Stomach (tissue), 19 donors: ENCODE measurements at places on chromosomes 12 and 14. TPM values are rescaled to one million over a fixed set of nuclear protein-coding genes. Genes with fewer than 3 reads are reported as not detected.

DNA sequence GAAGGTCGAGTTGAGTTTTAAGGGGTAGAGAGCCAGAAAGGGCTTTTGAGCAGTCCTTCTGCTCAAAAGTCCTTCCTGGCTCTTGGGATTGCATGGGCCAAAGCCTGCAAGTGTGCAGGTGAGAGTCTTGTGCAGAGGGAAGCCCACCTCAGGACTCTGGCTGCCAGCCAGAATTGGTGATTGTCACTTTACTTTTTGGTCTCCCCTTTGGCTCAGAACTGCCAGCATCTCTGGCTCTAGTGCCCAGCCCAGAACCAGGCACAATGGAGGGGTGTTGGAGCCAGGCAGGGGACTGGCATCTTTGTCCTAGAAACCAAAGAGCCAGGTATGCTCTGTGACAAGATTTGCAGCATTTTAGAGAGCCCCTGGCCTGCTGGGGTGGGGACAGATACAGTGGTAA lies 23.5 kb downstream of the FAM222A start:
- peak; percentile 23 for DNase-seq

GRCh38 chr14:75711796-75712211 lies 50.8 kb downstream of the TTLL5 start:
- peak; percentile 67 for DNase-seq

- DNase-seq: no peak
Observed at GRCh38 chr12:30155001-30155730, 371.4 kb upstream of the TMTC1 start.

GRCh38 chr12:26335651-26336050 lies 140.3 kb downstream of the SSPN start:
- DNase-seq: no peak

GRCh38 chr14:105853907-105854599 lies 327.7 kb downstream of the TMEM121 start:
- no peak for DNase-seq

DNA sequence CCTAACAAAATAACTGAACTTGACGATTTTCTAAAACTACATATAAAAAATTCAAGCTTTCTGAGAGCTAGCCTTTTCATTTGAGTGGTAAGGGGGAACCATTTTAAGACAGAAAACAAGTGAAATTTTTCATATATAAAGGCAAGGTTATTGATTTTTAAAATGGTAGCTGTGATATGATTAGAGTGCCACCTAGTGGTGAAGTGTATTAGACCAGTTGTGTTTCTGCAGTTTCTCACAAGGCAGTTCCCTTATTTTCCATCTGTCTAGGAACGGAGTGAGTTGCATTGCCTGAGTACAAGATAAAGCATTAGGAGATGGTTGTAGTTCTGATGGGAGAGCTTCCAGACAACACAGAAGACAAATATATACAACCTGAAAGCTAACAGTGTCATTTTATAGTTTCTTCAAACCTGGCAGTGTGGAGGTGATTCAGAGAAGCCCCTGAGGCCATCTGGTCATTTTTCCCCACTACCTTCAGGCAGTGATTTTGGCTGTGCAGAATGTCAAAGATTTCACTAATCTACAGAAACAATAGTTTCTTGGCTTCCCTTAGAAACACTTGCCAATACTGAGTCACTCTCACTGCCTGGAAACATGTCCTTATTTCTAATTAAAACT lies 180.8 kb downstream of the C12orf50 start:
- peak; percentile 79 for DNase-seq

DNA sequence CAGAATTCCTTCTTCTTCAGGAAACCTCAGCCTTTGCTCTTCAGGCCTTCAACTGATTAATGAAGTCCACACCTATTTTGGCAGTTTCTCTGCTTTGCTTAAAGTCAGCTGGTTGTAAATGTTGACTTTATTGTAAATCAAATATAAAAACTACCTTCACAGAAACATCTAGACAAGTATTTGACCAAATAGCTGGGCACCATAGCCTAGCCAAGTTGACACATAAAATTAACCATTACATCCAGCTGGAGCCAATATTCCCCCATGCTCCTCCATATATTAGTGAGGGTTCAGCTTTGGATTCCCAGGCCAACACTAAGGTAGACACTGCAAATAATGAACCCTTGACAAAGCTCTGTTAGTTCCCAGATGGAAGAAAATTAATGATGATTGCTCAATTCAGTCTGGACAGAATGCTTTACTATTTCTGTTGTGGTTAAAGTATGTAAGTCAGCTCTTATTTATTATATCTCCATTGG lies 125.5 kb downstream of the ZFP36L1 start:
- no peak for DNase-seq

DNA sequence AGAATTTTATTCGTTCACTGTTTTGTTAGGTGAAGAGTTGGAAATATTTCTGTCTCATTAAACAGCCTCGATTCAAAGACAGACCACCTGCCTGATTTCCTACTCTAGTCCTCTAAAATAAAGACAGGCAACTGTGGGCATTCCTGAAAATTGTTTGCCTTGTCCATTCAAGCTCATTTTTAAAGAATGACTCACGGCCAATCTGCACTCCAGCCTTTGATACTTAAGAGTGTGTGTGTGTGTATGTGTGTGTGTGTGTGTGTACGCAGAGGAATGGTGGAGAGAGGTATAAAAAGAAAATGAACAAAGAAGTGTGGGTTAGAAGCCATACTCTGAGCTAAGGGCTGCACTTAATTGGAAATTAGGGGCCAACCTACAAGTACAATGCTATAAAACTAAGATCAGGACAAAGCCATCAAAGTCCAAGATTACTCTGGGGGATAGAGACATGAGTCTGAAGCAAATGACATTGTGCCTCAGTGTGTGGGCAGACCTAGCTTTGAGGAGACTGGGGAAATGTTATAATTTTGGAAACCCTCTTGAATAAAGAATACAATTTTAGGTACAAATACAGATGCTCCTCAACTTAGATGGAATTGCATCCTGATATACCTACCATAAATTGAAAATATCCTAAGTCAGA lies 45.6 kb upstream of the SOCS2 start:
- no peak for DNase-seq

- DNase-seq: no peak
Observed at GRCh38 chr12:95614390-95614982, 63.2 kb upstream of the USP44 start.

DNA sequence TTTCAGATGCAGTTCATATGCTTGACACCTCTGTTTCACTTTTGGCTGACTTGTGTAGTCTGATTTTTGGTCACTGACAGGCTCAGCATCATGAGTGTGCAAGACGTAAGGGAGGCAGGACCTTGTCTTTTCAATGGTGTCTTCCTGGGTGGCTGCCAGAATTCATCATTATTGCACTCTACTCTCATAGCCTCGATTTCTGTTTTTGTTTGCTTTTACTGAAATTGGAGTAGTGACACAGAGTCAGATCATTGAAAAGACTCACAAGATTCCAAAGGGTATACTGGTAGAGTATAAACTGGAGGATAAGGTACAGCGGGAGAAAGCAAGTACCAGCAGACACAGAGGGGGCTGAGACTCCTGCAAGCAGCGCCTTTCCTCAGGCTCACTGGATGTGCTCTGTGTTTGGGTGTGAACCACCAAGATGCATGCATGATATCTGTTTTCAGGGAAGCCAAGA lies 126.3 kb upstream of the FGD4 start:
- no peak for DNase-seq

DNA sequence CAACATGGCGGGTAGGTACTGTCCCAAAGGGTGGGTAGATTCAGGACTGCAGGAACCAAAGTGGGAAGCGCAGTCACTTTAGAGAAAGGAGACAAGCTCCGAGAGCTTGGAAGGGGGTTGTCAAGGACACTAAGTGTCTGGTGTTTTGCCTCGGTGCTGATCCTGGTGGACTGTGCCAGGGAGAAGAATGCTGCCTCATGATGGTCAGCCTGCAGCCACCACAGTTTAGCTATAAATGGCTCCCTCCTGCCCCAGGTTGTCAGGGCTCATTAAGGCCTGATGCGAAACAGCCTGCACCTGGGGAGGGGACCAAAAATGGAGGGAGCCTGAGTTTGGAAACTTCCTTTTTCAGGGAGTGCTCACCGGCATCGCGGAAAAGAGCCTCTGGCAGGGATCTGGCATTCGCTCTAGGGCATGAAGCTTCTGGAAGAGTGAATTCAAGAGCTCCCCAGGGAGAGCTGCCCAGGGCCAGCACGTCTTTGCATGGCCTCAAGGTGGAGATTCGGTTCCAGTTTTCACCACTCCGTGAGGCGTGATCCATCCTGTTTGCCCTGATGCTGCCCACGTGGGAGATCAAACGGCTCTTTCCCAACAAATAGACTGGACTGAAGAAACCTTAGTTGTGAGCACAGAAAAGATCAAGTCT lies 164.0 kb downstream of the FOXN3 start:
- DNase-seq: peak; percentile 38

- no peak for DNase-seq
Observed at GRCh38 chr14:90275458-90275814, 19.1 kb downstream of the PSMC1 start.

DNA sequence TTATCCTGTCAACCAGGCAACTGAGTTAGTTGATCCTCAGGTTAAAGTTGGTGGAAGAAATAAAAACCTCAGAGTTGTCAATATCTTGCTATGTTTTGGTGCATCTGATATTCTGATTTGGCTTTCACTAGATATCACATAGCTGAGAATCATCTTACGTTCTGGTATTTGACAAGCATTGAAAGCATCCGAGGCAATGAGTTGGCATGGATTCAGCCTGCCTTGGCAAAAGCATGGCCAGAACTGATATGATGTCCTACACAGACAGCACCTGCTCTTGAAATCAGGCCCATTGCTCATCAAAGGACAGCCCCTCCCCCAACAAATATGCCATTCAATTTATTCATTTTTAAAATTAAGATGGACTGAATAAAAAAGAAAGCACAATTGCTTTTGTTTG lies 320.7 kb upstream of the ATP2B1 start:
- no peak for DNase-seq

DNA sequence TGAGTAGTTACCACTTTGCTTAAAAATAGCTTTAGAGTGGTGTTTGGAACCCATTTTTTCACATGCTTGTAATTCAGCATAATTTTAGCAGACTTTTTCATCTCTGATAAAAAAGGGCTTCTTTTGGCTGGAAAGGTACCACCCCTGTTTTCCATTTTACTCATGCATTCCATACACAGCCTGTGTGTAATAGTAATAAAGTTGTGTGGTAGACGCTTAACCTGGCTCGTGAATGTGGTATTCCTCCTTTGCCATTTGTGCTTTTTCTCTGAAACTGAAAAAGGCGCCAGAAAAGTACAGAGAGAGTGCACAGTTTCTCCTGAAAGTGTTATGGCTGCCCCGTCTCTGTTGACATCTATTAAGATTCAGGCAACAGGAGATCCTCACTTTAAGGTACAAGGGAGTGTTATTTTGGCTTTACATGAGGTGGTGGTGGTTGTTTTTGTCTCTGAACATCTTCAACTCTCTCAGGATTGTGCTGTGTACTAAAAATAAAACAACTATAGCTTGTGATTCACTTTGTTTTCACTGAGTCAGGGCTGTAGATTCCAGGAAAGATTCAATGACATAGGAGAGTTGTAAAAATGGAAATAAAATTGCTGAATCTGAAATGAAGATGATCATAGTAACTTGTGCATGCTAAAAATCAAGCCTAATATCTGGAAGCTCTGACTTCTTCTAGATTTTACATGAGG lies 45.6 kb upstream of the MIS18BP1 start:
- no peak for DNase-seq

DNA sequence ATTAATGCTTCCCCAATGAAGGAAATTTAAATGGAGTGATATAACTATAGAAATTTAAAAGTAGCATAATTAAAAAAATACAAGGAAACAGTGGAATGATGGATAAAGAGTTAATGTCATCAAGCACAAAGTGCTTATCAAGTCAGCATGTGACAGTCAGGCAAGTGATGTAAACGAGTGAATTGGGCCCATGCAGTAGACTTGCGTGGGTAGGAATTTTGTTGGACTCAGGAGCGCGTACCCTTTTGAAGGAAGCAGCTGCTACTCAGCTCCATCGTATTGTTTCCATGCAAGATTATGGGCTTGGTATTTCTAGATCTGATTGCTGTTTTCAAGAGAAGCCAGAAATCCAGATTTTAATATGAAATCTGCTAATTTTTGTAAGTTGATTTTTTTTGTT lies 4.4 kb upstream of the DYRK4 start:
- DNase-seq: no peak

- no peak for DNase-seq
Observed at GRCh38 chr12:19002216-19002615, 127.3 kb upstream of the PLEKHA5 start.

DNA sequence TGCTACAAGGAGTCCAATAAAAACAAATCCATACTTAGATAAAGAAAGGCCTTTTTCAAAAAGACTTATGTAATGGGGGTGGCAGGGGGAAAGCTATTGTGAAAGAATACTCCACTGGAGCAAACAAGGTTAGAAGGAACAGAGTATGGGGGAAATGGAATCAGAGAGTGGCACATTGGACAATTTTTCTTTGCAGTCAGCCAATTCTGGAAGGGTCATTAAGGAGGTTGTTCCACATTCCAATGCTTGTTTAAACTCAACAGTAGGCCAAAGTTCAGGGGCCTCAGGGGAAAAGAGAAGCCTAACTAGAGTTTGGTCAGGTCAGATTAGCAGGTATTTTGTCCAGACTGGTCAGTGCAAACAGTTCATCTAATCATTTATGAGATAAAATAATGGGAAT lies 105.2 kb upstream of the RESF1 start:
- no peak for DNase-seq

- DNase-seq: no peak
Observed at GRCh38 chr14:51726166-51726899, 74.6 kb downstream of the FRMD6 start.

- DNase-seq: no peak
Observed at GRCh38 chr12:49916129-49916919, 12.6 kb upstream of the FAIM2 start.

DNA sequence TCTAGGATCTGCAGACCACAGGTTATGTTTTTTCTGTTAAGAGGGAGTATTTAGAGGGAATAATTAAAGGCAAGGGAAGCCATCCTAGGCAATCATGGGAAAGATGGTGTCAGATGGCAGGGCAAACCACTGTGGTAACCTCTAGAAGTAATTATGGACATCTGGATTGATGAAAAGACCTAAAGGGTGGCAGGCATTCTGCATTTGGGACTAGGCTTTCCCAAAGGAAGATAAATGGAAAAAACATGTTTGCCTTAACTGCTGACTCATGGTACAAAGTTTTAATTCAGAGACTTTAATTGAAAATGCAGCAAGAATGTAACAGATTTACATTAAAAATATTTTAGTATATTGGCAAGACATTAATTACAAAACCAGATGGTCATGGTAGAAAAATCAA lies 88.1 kb downstream of the TMEM30B start:
- DNase-seq: no peak

- peak; percentile 95 for DNase-seq
Observed at GRCh38 chr14:74922752-74923401, at the start of gene RPS6KL1. TSS of gene RPS6KL1 (minus strand) at chr14:74923260. CDS start at chr14:74921541, 1,719 bp downstream.

REP15 gene
- polyA plus RNA-seq: 9.8 TPM

KCNJ8 gene
- 5.8 TPM for polyA plus RNA-seq

STON2 gene
- 3.2 TPM for polyA plus RNA-seq

CCDC197 gene
- not detected for polyA plus RNA-seq

JPH4 gene
- polyA plus RNA-seq: 0.15 TPM

SELPLG gene
- 1.7 TPM for polyA plus RNA-seq

SOAT2 gene
- 0.28 TPM for polyA plus RNA-seq

ACACB gene
- polyA plus RNA-seq: 15.0 TPM

ERP27 gene
- polyA plus RNA-seq: 3.5 TPM
